ENCODE measurements at places on chromosomes 2 and 18.

DNA sequence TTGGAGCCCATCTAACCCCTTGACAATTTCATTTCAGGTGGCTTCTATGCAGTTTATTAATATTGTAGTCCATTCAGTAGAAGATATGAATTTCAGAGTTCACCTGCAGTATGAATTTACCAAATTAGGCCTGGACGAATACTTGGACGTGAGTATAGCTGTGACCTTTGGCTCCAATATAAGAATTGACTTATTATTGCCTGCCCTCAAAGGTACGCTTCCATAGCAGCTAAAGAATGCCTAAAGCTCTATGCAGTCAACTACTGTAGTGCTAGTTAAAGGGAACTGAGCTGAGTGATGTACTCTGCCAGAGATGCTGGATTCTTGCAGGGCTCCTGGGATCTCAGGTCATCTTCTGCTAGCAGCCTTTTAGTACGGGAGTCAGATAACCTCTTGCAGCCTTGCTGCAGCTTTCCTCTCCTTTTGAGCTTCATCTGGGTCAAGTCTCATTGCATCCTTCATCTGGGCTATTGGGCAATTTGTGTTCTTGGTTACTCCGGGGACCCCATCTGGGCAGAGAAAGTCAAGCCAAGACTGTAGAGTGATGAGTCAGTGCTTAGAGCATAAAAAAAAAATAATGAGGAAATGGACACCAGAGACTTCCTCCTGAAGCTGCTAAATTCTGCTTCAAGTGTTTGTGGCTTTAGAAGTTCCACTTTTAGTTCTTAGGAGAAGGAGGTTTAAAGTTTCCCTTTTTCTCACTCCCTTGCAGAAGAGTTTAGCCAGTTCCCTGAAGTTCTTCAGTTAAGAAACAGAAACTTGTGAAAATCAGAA, 105.6 kb downstream of the PRPF40A start:
- DNase-seq = peak; percentile 100

DNA sequence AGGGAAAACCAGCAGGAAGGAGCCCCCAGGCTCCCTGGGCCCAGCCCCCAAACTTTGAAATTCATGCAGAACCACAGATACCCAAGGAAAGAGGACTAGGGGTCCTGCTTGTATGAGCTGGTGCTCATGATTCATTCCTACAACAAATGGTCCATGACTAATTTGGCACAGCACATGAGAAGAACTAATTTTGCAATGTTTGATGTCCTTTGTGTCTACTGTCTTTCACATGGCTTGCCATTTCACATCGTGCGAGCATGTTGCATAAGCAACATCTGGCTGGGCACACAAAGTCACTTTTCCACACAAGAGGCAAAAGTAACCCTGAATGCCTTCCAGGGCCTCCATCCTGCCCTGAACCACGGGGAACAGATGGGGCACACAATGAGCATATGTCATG, 149.6 kb upstream of the APCDD1 start:
- DNase-seq = no peak

GRCh38 chr2:85601771-85602475, 575 bp downstream of the TMEM150A start:
- DNase-seq = no peak

- DNase-seq = peak; percentile 1
These were observed 187.1 kb downstream of the ZBTB7C start for GRCh38 chr18:48222118-48222517.

DNA sequence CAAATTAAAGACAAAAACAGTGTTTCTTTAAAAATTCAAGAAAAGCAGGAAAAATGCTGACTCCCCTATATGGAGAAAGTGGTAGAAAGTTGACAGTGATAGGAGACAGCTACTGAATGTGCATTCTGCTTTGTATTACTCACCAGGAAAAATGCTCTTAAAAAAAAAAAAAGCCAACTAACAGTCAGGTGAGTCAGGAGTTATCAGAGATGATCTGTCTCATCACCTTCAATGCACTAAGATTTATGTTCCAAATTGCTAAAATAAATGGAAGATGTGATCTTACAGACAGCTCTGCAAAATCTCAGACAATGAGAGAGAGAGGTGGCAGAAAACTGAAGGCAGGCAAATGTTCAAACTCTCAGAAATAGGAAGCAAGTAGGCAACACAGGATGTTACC, 47.6 kb upstream of the ZNF521 start:
- DNase-seq = no peak

GRCh38 chr2:10059552-10060335, 16.4 kb downstream of the KLF11 start:
- DNase-seq = no peak

- no peak for DNase-seq
These were observed 146.3 kb upstream of the CELF4 start for GRCh38 chr18:37711766-37712505.

GRCh38 chr2:147631294-147631693, 213.5 kb upstream of the ACVR2A start:
- DNase-seq = no peak

DNA sequence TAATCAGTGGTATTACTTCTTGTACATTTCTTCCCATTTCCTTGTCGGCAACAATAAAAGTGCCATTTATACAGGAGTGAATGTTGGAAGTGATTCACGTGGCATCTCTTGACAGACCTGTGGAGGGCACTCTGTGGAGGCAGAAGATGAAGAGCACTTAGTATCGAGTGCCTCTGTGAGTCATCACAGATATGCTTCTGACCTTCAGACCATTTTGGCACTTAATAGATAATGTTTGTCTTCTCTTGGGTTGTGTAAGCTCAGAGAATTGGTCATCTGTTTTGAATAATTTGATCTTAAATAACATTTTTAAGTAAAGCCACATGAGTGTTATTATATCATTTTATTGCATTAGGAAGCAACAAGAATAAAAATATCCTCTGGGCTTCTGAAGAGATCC, 305.5 kb downstream of the PTPRM start:
- no peak for DNase-seq

GRCh38 chr2:234451852-234452625, 44.8 kb downstream of the ARL4C start:
- no peak for DNase-seq

- no peak for DNase-seq
These were observed 97.3 kb downstream of the ANKRD12 start for GRCh38 chr18:9233771-9234440.
